ENCODE measurements at places on chromosomes 6 and 20.

- no peak for DNase-seq
Measured at GRCh38 chr20:16806886-16807285, 58.7 kb downstream of the OTOR start.

GRCh38 chr6:24464253-24465038, 24.9 kb downstream of the GPLD1 start:
- DNase-seq: no peak

- DNase-seq: no peak
Measured at GRCh38 chr6:140475086-140475485, 1100.6 kb upstream of the CITED2 start.

DNA sequence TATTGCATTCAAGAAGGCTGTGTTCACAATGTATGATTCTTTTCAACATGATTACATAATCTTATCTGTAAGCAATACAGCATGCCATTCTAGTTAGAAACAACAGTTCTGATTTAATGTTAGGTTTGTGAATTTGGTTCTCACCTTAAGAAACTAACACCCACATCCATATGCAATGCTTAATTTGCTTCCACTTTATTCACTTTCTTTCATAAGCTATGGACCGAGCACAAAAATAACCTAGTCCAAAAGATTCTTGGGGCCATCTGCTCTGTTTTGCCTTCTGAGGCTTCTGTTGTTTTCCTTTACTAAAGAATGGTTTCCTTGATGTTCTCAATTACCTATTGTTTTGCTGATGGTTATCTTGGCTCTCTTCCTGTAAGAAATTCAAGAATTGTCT, 258.2 kb downstream of the EYS start:
- no peak for DNase-seq

DNA sequence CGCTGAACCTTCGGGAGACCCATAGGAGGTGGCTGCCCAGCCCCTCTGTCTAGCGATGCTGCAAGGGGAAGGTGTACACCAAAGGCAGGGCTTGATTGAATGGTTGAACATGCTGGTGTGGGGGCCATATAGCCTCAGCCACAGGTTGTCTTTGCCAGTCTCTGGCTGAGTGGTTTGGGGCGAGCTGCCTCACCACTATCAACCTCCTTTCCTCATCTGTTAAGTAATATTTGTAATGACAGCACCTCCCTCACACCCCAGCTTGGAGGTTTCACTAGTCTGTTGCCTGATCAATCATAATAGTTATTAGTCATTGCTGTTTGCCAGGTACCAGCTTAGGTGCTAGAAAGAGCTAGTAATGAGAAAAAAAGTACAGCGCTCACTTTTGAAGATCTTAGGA, 11.8 kb upstream of the ZNF831 start:
- no peak for DNase-seq

DNA sequence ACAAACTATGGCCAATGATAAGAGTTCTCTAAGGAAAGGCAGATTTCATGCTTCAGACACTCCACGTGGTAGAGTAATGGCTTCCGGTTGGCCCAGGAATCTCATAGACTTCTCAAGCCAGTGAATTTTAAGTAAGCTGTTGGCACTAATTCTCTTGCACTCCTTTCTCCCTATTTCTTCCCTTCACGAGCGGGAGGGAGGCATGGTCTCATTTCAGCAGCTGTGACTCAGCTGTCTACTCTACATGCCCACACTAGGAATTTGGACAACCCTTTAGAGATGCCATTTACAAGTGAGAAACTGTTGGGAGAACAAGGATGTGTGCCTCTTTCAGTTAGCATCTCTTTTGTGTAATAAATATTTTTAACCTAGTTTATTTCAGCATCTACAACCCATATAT, 107.7 kb downstream of the PTPRK start:
- no peak for DNase-seq

DNA sequence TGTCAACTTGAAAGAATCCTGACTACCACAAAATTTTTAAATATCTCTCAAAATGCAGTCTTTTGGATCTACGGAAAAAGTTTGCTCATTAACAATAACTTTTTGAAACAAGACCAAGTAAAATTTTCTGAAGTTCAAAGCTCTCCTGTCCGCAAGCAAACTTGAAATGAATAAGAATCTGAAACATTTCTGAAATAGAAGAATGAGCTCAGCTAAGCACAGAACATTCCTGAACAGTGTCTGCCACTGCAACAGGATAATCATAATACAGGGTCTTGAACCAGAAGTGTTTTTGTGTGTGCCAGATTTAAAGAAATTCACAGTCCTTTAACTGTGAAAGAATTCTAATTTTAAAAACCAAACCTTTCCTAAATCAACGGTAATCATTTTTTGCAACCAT, 49.1 kb upstream of the TASP1 start:
- DNase-seq: no peak

DNA sequence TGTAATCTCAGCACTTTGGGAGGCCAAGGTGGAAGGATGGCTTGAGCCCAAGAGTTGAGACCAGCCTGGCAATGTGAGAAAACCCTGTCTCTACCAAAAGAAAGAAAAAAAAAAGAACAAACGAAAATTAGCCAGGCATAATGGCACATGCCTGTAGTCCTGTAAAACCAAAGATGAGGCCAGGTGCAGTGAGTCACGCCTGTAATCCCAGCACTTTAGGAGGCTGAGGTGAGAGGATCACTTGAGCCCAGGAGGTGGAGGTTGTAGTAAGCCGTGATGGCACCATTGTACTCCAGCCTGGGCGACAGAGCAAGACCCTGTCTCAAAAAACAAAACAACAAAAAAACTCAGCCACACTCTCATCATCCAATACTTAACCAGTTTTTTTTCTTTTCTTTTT, 32.5 kb upstream of the KIF3B start:
- no peak for DNase-seq

- DNase-seq: no peak
Measured at GRCh38 chr20:44437497-44437896, 38.2 kb upstream of the TTPAL start.

GRCh38 chr6:69871107-69871506, 4.8 kb downstream of the COL19A1 start:
- DNase-seq: no peak

Data from left renal pelvis (tissue), 4 donors.